ENCODE measurements at places on chromosomes 16 and 17. TPM values are rescaled to one million over a fixed set of nuclear protein-coding genes. Genes with fewer than 3 reads are reported as not detected.

DNA sequence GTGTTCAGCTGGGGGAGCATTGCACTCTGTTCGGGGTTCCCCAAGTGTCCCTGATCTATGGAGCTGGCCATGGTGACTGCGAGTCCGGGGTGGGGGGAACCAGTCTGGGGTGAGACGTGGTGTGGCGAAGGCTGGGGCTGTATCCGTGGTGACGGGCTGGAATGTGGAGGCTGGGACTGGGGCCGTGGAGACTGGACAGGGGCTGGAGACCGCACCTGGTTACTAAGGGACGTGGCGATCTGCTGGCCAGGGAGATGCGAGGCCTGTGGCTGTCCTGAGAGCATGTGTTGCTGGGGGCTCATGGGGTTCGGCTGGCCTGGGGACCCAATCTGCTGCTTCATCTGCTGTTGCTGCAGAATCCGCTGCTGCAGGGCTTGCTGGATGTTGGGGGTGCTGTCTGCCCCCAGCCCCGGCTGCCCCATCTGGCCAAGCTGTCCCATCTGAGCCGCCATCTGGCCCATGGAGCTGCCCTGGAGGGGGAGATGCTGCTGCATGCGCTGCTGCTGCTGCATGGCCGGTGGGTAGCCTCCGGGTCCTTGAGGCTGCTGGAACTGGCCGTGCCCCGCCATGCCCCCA, 10.6 kb upstream of the TRAP1 start:
- DNase-seq, result no peak

DNA sequence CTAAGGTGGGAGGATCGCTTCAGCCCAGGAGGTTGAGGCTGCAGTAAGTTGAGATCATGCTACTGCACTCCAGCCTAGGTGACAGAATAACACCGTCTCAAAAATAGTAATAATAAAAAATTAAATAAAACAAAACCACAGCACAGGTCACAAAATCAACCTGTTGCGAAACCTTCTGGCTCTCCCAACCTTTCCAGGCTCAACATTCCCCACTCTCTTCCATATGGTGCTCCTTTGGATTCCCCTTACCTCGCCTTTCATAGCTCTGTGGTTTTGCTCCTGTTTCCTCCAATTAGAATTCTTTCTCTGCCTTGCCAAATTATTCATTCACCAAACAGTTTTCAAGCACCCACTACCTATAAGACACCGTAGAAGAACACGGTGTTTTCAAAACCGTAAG, 4.7 kb downstream of the ZDHHC7 start:
- DNase-seq, result no peak

DNA sequence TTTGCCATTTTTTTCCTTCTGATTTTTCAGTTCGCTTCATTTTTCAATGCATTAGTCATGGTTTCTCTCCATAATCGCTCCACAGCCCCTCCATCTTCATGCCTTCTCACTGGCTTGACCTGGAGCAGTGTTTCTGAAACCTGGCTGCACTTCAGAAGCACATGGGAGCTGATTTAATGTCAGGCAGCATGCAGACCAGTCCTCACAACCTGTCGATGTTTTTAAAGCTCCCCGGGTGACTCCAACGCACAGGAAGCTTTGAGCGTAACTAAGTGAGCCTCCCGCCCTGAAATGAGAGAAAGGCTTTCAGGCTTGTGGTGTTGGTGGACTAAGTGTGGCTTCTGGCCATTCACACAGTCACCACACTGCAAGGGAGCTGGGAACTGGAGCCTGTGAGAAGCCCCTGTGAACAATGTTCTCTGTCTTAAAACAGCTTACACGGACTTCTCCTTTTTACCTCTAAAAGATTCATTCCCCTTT, 16.8 kb upstream of the DRG2 start:
- DNase-seq, result no peak

GRCh38 chr17:81091154-81091553, 56.2 kb downstream of the BAIAP2 start:
- DNase-seq, result no peak

DNA sequence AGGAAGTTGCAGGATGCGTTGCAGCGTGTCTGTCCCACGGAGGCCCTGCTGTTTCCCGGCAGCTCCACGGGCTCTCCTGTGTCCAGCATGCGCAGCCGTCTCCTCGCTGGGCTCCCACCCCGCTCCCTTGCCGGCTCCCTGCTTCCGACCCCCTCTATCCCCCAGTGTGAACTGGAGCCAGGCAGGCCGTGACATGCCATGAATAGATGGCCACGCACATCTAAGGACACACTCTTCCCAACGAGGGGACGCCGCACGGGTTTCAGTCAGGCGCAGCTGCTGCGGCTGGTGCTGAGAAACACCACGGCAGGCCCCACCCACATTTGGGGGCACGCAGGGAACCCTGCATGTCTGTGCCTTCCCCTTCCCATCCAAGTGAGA, 9.2 kb upstream of the HEXD start:
- no peak for DNase-seq

The ABCA9 gene
- 22.5 TPM for total RNA-seq

The ASB16 gene
- 4.9 TPM for total RNA-seq

Data from left cardiac atrium (tissue), 4 donors.